ENCODE measurements at places on chromosomes 11 and 22.

DNA sequence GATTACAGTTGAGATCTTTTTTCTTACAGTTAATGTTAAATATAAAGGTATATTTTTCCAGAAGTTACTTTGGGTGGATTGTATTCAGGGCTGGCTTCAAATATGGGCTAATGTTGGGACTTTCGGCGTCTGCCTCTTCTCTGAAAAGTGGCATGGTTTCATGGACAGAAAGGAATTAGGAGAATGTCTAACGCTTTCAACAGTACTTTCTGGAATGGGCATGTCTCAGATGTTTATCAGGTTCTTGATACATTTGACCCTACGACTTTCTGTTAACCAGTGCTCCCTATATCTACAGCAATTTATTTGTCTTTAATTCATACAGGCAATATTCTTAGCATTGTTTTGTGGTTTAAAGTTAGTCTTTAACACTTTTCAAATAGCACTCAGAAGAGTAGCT is 33.7 kb downstream of the ZC3H12C start:
- DNase-seq = no peak

DNA sequence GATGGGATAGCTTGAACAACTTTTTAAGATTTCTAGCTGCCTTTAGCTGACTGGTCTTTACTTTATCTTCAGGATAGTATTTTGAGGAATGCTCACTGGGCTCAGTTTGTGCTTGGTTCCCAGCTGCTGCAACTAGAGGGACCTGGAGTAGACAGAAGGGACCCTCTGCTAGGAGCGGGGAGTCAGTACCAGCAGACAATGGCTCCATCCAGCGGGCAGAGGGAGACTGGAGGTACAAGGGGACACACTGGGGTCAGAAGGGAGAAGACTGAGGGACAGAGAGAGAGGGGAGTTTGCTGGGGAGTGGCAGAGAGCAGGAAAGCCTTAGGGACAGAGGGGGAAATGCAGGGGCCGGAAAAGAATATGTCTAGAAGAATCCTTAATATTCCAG is 22.0 kb upstream of the ACER3 start:
- no peak for DNase-seq

DNA sequence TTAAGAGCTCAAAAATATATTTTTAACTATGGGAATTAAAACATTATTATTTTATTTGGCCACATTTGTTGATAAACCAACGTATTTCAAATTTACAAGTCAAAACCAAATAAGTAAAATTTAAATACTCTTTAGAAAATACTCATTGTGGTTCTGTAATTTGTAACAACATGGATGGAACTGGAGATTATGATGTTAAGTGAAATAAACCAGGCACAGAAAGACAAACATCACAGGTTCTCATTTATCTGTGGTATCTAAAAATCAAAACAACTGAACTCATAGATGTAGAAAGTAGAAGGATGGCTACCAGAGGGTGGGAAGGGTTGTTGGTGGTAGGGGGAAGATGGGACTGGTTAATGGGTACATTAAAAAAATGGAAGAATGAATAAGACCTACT is 50.8 kb downstream of the STK33 start:
- no peak for DNase-seq

DNA sequence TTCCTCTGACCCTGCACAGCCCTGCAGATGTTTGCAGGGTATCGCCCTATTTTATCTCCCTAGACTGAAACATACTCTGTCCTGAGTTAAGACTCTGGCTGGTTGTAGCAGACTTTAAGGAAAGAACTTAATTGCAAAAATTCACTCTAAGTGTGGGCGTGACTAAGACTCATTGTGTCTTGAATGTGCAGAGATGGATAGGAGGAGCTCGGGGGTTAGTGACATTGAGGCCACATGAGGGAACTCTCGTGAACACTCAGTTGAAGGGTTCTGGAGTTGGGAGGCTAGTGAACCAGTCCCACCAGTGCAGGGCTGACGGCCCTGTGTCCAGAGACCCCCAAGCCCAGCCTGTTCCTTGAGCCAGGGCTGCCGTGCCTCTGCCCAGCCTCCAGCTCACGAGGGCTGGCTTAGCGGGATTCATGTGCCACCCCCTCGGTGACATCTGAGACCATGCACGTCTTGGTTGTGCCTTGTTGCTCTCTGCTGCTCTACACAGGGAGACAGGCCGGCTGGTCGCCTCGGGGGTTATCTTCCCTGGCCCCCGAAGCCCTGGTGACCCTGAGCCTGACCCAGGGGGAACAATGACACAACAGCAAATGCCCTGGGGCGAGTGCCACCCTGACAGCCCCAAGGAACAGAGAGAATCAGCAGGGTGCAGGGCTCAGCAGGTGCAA is 11.4 kb upstream of the TBX1 start:
- no peak for DNase-seq

GRCh38 chr11:66084821-66085475 is 14.9 kb downstream of the PACS1 start:
- no peak for DNase-seq

DNA sequence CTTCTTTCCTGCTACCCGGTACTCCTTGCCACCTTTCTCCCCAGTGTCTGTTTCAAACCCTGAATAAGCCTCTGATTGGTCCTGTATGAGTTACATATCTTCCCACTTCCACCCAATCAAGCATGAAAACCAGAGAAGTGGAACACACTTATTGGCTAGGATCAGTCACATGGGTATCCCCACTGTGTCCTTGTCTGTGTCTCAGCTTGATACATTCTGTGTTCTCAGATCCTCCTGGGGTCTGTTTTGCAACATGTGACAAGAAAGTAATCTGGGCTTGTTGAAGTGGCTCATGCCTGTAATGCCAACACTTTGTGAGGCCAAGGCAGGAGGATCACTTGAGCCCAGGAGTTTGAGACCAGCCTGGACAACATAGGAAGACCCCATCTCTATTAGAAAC is 23.9 kb downstream of the MCHR1 start:
- no peak for DNase-seq

- DNase-seq = no peak
Measured at GRCh38 chr11:128653801-128654231, 40.1 kb upstream of the FLI1 start.

DNA sequence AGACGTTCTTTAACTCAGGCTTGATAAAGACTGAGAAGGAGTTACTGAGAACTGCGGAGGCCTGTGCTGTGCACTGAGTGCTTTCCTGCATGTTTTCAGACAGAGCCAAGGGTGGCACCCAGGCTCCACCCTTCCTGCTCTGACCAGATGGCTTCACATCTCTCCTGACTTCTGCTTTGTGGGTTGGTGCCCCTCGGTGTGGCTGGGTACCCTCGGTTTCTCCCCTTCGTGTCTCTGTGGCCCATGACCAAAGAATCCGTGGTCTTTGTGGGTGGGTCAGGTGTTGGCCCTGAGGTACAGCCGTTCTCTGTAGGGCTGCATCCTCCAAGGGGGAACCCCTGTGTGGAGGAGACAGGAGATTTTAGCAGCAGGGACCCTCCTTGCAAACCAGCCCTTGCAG is 34.3 kb downstream of the GRIK4 start:
- DNase-seq = no peak

GRCh38 chr11:266676-267439 is 11.3 kb upstream of the NLRP6 start:
- DNase-seq = no peak

DNA sequence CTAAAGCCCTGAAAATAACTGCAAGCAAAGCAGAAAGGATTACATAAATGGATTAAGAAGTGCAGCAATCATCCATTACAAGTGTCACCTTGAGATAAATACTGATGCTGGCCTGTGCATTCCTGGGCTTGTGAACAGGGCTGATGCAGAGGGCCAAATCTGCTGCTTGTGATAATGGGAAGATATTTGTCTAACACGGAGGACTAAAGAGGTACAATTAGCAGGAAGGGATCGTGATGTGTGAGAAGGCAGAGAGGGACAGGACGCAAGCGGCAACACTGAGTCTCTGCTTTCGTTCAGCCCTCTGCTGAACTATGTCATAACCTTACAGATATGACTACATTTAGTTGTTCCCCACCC is 107.7 kb upstream of the DDI1 start:
- DNase-seq = no peak

GRCh38 chr11:79397252-79397651 is 43.6 kb downstream of the TENM4 start:
- no peak for DNase-seq

DNA sequence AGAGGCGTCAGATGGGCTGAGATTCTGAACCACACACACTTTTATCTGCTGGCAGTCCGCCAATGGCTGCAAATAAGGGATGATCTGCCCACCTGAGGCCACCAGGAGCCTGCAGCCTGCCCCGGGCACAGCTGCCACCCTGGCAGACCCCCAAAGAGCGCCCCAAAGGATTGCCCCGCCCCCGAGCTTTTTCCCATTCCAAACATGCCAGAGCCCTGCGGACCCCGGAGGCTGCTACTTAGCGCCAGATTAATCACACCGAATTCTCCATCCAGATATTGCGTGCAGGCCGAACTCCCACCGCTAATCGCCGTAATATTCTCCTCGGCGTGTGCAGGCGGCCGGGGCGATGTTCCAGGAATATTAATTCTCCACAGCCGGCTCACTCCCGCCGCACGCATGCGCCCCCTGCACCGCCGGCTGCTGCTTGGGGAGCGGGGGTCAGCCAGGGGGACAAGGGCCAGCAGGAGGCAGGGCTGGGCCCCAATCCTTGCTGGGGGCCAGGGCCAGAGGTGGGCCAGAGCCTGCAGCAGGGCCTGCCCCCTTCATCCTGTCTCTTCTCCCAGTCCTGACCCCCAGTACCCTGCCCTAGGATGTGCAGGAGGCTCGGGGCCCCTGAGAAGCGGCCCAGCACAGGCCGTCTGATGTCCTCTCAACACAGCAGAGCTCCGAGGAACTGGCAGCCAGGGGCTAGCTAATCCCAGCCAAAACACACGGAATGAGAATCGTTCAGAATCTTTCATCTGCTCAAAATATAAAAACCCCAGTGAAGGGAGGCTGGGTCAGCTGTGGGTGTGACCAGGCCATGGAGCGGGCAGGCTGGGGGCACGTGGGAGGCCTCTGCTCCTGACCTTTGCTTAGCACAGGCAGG is 19.5 kb upstream of the TCF20 start:
- DNase-seq = no peak

DNA sequence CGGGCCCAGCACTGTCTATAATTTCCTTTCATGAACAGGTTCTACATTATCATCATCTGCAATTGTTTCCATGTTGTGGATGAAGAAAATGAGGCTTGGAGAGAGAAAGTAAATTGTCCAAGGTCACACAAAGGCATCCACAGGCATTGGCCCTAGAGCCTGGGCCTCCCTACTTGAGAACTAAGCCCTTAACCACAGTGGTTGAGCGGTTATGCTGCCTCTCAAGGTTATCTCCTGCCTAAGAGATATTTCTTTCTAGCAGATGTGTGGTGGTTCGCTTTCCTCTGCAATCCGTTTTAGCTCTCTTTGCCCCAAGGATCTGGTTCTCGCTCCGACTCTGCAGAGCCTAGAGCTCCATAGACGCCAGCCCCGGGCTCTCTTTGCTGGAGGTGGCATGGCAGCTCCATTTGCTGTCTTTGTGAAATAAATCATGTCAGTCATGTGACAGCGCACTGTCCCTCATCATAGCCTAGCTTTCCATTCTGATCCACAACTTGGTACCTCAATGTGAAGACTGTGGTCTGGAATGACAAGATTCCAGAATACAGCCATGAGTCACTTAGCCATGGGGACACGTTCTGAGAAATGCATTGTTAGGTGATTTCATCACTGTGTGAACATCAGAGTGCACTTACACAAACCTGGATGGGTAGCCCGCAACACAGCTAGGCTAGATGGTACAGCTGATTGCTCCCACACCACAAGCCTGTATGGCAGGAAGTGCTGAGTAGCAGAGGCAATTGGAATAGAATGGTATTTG is 27.2 kb downstream of the RPS6KA4 start:
- DNase-seq = no peak

DNA sequence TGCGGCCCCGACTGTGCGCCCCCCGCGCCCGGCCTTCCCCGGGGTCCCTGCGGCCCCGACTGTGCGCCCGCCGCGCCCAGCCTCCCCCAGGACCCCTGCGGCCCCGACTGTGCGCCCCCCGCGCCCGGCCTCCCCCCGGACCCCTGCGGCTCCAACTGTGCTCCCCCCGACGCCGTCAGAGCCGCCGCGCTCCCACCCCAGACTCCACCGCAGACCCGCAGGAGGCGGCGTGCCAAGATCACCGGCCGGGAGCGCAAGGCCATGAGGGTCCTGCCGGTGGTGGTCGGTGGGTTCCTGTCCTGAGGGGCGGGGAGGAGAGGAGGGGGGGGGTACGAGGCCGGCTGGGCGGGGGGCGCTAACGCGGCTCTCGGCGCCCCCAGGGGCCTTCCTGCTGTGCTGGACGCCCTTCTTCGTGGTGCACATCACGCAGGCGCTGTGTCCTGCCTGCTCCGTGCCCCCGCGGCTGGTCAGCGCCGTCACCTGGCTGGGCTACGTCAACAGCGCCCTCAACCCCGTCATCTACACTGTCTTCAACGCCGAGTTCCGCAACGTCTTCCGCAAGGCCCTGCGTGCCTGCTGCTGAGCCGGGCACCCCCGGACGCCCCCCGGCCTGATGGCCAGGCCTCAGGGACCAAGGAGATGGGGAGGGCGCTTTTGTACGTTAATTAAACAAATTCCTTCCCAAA is 3.1 kb downstream of the DRD4 start:
- DNase-seq = no peak

- no peak for DNase-seq
Measured at GRCh38 chr11:95066716-95067038, at the start of gene SRSF8. Gene SRSF8 (plus strand): TSS chr11:95066919. CDS start chr11:95067227, 308 bp downstream.

DNA sequence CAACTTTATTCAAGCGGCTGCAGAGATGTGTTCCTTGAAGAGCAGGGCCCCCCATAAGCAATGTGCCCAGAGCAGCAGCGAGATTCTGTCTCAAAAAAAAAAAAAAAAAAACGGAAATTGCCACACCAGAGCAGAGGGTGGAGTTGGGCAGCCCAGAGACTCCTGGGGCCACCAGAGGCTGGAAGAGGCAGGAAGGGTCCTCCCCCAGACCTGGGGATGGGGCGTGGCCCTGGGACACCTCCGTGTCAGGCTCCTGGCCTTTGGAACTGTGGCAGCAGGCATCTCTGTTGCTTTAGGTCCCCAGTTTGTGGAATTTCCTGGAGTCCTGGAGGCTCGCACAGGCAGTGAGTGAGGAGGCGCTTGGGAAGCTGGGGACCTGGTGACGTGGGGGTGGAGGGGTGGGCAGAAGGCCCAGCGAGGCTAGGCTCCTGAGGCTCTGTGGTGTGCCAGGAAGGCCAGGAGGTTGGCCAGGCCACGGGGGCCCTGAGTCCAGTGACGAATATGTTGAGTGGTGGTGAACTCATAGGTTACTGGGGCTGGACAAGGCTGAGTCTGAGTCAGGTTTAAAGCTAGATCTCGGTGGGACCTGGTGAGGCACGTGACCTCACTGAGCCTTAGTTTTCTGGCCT is 735.6 kb downstream of the BRD1 start:
- DNase-seq = no peak

GRCh38 chr11:117316197-117316961 is at the start of gene BACE1:
Gene BACE1 (minus strand): TSS chr11:117316256. CDS start chr11:117315795, 461 bp downstream.
- no peak for DNase-seq

DNA sequence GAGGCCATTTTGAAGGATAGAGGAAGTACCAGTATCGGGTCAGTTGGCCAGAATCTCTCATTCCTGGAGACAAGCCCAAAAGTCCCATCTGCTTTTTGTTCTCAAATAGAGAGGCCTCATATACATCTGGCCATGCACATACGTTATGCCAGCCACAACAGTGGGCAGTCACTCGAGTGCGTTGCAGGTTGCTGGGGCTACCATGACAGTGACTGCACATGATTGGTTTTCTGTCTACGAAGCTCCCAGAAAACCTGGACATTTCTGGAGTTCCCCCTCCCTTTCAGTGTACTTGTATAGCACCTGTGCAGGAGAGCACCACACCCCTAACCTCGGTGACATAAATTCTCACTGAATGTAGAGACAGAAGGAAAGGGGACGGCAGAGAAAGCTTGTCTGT is 62.1 kb downstream of the C22orf31 start:
- DNase-seq = no peak
